Esophagus squamous epithelium (tissue), 5 donors: ENCODE measurements at places on chromosomes 12 and 14.

GRCh38 chr12:45828402-45828801 lies 98.9 kb downstream of the ARID2 start:
- no peak for DNase-seq

DNA sequence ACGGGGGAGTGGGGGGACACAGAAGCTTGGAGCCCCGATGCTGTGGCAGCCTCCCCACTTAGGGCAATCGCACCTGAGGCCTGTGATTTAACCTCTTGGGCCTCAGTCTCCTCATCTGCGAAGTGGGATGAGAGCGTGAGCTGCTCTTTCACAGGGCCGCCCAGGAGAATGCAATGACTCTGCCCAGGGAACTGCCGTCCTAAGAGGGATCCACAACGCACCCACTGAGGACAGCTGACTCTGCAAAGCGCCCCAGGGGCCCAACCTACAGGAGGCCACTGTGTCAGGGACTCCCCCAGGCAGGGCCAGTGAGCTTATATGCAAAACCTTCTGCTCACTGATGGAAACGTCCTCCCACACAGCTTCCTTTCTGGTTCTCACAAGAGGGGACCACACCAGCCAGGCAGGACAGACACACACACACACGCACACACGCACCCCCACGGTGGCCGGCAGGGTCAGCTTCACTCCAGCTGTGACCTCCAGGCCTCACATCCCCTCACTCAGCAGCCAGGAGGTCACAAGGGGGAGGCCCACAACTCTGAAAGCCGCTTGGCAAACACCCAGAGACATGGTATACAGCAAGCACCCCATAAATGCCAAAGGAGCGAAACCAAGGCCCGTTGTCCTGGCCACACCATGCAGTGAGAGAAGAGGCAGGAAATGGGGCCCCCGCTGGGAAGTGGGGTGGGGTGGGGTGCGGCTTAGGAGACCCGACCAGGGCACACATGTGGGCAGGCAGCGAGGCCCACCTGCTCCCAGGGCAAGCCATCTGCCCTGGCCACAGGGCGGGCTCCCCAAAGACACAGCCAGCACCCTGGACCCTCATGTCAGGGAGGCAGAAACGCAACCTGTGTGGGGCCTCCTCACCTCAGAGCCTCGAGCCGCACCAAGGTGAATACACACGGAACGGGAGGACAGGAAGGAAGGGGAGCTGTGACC lies 73.3 kb downstream of the NCOR2 start:
- no peak for DNase-seq

DNA sequence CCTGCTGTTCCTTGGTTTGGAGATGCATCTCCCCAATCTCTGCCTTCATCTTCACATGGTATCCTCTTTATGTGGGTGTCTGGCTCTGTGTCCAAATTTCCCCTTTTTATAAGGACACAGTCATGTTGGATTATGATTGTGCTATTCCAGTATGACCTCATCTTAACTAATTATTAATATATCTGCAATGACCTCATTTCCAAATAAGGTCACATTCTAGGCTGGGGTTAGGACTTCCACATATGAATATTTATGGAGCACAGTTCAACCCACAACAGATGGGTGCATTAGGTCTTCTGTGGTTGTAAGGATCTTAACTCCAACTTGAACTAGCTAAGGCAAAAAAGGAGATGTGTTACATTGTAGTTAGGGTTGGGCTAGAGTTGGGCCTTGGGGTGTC lies 69.4 kb downstream of the ADCK1 start:
- no peak for DNase-seq

GRCh38 chr14:69917287-69917686 lies 38.1 kb downstream of the SMOC1 start:
- DNase-seq, result no peak

GRCh38 chr14:91284791-91285548 lies 40.5 kb upstream of the GPR68 start:
- DNase-seq, result no peak

DNA sequence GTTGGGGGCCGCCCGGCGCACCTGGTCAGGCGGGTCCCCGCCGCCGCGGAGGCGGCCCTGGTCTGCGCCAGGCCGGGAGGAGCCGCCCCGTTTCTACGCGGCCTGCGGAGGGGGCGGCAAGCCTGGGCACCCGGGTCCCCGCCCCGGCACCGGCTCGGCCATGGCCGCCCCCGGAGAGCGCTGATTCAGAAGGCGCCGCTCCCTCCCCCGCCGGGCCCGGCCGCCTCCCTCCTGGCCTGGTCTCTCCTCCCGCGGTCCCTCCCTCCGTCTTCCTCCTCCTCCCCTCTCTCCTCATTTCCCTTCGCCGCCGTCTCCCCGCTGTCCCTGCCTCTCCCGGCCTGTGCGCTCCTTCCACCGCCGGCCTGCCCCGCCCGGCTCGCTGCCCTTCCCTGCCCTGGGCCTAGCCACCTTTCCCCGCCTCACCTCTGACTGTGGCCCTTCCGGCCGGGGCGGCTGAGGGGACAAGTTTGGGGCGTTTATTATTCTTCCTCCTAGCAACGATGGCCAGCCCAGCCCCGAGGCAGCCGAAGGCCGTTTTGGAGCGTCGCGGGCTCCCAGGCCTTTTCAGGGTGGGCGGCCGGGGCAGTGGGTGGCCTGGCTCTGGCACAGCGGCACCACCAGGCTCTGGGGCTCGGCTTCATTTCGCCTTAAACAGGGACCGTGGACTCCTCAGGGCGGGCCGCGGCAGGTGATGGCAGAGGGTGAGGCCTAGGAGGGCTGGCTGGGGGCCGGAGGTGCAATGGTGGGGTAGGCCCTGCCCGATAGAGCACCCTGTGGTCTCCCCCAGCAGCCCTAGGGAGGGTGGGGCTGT lies 768 bp downstream of the CEP170B start:
- no peak for DNase-seq

GRCh38 chr12:117890644-117891043 lies 78.1 kb downstream of the KSR2 start:
- no peak for DNase-seq

GRCh38 chr12:95146769-95147168 lies 70.5 kb downstream of the FGD6 start:
- DNase-seq, result no peak

DNA sequence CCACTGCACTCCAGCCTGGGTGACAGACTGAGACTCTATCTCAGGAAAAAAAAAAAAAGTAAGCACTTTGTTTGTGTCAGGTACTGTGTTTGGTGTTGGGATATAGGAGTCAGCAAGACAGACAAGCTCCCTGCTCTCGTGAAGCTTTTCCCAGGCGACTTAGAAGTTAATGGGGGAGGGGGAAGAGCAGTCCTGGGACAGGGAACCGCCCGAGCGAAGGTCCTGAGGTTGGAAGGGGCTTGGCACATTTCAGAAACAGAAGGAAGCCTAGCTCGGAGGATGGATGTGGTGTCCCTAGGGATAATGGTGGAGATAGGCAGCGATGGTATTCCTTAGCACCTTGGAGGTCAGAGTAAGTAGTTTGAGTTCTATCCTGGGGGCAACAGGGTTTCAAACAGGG lies 8.5 kb upstream of the COX6A1 start:
- DNase-seq, result no peak
